ENCODE measurements at places on chromosomes 16 and 17.

- no peak for DNase-seq
Observed at GRCh38 chr16:23125277-23125676, 24.0 kb downstream of the USP31 start.

- DNase-seq: no peak
Observed at GRCh38 chr16:77937473-77938149, 84.7 kb upstream of the CLEC3A start.

DNA sequence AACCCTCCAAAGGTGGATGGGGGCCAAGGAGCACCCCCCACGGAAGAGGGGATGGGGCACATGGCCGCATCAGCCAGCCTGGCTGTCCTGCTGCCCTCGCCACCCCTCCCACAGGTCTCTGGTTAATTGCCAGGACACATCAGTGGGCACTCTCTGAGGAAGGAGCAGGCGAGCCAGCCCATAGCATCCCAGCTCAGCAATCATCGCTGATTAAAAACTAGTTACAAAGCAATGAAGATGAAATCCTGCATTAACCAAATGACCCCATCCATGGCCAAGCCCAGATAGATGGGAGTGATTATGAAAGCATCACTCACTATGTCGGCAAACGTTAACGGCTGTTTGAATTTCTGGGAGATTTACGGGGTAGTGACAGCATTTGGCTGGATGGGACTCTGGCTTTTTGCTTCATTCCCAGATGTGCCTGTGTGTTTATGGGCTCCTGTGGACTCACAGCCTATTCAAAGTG, 45.3 kb downstream of the CCDC182 start:
- no peak for DNase-seq

GRCh38 chr17:35286120-35286781, 43.4 kb downstream of the SLFN5 start:
- no peak for DNase-seq

GRCh38 chr16:31487720-31488467, 5.0 kb downstream of the SLC5A2 start:
- DNase-seq: peak; percentile 36

- DNase-seq: no peak
Observed at GRCh38 chr16:58377932-58378331, 14.3 kb upstream of the GINS3 start.

DNA sequence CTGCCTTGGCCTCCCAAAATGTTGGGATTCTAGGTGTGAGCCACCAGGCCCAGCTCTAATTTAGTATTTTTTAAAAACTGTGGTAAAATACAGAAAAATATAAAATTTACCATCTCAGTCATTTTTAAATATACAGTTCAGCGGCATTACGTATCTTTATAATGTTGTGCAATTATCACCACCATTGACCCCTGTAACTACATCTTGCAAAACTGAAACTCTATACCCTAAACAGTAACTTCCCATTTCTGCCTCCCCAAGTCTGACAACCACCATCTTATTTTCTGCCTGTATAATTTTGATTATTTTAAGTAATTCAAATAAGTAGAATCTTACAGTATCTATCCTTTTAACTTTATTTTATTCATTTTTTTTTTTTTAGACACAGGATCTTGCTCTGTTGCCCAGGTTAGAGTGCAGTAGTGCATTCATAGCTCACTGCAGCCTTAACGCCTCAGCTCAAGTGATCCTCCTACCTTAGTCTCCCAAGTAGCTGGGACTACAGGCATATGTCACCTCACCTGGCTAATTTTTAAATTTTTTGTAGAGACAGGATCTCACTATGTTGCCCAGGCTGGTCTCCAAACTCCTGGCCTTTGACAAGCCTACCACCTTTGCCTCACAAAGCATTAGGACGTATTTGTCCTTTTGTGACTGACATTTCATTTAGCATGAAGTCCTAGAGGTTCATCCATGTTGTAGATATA, 10.9 kb upstream of the GGA2 start:
- no peak for DNase-seq

- no peak for DNase-seq
Observed at GRCh38 chr17:57337390-57337789, 81.1 kb downstream of the MSI2 start.

- DNase-seq: no peak
Observed at GRCh38 chr16:11360641-11361373, 15.5 kb downstream of the RMI2 start.

DNA sequence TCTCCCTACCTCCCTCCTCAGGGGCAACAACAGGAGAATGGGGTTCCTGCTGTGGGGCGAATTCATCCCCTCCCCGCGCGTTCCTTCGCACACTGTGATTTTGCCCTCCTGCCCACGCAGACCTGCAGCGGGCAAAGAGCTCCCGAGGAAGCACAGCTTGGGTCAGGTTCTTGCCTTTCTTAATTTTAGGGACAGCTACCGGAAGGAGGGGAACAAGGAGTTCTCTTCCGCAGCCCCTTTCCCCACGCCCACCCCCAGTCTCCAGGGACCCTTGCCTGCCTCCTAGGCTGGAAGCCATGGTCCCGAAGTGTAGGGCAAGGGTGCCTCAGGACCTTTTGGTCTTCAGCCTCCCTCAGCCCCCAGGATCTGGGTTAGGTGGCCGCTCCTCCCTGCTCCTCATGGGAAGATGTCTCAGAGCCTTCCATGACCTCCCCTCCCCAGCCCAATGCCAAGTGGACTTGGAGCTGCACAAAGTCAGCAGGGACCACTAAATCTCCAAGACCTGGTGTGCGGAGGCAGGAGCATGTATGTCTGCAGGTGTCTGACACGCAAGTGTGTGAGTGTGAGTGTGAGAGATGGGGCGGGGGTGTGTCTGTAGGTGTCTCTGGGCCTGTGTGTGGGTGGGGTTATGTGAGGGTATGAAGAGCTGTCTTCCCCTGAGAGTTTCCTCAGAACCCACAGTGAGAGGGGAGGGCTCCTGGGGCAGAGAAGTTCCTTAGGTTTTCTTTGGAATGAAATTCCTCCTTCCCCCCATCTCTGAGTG, 5.9 kb upstream of the LASP1NB start:
- no peak for DNase-seq

DNA sequence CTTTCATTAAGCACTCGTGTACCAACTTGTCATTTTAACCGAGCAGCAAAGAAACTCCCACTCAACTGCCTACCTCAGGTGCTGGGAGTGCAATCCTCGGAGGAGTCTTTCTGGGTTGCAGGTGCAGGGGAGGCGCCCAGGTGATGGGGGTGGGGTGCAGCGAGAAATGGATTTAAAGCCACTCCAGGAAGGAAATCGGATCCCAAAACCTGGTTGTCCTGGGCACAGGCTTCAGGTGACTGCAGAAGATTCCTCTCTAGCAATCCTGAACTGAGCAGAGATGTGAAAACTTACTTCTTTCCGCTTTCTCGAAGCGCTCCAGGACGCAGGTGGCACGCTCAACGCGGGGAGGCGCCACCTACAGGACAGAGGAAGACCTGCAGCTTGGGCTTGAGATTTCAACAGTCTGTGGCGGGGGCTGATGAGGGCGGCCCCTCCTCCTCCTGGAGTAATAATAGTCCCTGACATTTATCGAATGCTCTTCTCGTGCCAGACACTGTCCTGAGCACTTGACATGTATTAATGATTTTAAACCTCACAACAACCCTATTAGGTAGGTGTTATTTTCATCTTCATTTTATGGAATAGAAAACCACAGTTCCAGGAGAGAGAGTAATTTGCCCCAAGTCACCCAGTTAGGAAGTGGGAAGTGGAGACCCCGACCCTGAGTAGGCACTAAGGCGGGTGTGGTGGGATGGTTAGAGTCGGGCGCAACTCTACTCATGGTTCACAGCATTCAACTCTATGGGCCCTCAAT, 27.2 kb upstream of the SKAP1 start:
- peak; percentile 44 for DNase-seq

- DNase-seq: no peak
Observed at GRCh38 chr16:49912721-49913120, 56.8 kb upstream of the ZNF423 start.

GRCh38 chr16:72860726-72861562, 187.0 kb downstream of the ZFHX3 start:
- no peak for DNase-seq

GRCh38 chr17:509316-509715, 156.7 kb upstream of the RPH3AL start:
- DNase-seq: no peak

DNA sequence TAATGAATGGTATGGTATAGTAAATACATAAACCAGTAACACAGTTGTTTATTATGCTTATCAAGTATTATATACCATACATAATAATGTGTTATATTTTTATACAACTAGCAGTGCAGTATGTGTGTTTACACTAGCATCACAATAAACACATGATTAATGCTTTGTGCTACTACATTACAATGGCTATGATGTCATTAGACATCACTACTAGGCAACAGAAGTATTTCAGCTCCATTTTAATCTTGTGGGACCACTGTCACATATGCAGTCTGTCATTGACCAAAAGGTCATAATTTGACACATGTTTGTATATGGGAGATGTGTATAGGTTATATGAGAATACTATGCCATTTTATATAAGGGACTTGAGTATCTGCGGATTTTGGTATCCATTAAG, 32.7 kb downstream of the TRIM37 start:
- no peak for DNase-seq

GRCh38 chr17:74512624-74513091, 18.6 kb downstream of the CD300LB start:
- no peak for DNase-seq

DNA sequence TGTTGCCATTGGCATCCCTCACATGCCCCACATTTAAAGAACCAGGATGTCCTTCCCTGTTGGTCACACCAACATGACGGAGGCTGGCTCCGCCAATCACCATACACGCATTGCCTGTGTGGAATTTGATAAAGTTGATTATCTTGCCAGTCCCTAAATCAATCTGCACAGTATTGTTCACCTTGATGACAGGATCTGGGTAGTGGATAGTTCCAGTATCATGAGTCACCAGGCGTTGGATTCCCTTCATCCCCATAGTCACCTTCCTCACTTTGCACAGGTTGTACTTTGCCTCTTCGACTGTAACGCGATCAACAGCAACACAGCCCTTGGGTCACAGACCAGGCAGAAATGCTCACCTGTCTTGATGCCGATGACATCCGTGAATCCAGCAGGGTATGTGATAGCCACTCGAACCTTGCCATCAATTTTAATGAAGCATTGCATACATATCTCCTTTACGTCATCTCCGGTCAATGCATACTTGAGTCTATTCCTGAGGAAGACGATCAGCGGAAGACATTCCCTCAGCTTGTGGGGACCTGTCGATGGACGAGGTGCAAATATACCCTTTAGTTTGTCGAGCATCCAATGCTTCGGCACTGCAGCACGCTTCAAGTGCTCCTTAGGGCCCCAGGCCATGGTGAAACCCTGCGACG, 14.2 kb downstream of the CTRB2 start:
- no peak for DNase-seq

DNA sequence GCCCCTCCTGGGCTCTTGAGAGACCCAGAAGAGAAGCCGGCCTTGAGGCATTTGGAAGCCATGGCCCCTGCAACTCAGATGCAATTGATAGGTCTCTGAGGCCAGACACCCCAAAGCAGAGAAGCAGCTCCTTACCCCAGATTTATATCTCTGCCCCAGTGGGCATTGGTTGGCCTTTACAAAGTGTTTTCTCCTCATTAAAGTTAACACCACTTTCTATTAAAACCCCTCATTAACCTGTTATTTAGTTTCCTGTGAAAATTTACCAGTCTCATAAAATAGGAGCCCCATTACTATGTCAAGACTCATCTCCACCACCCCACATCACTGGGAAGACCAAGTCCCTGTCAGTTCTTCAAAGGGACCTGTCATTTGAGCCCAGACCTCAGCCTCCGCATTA, at the start of gene KRT35:
KRT35 (minus strand) TSS at position 116 of the 400 bp plus-strand sequence; CDS start at position 62, 54 bp downstream.
- DNase-seq: no peak
